ENCODE measurements at places on chromosomes 7 and 10. TPM values are rescaled to one million over a fixed set of nuclear protein-coding genes. Genes with fewer than 3 reads are reported as not detected.

DNA sequence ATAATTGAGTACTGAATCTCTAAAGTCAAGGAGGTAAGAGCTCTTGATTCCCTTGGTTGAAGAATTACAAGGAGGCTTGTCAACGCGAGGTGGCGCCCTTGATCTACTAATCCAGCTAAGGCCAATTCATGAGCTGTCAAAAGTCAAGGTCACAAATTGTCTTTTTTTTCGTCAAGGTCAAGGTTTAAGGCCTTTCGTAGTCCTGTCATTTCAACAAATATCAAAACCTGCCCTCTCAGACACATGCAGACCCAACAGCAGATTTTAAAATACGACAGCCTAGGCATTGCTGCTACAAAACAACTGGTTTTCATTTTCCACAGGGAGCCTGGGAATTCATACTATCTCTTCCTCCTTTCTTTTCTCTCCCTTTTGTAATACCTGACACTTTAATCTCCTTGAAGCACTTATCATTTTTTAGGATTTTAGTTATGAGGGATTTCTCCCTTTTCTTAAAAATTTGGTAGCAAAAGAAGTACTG is 3.6 kb downstream of the HOXA13 start:
- DNase-seq: peak; percentile 87

DNA sequence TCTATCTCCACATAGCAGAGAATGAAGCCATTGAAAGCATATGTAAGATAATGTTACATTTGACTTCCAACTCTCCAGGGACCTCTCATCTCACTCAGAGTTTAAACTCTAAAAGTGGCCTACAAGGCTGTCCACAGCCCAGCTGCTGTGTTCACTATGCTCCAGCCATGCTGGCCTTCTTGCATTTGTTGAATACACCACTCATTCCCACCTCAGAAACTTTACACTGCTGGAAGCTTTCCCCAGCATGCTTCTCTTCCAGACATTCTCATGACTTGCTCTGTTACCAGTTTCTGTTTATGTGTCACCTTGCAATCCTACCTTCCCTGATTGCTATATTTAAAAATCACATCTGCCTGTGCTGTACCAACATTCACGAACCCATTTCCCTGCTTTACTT is 167.2 kb downstream of the WNT2 start:
- no peak for DNase-seq

DNA sequence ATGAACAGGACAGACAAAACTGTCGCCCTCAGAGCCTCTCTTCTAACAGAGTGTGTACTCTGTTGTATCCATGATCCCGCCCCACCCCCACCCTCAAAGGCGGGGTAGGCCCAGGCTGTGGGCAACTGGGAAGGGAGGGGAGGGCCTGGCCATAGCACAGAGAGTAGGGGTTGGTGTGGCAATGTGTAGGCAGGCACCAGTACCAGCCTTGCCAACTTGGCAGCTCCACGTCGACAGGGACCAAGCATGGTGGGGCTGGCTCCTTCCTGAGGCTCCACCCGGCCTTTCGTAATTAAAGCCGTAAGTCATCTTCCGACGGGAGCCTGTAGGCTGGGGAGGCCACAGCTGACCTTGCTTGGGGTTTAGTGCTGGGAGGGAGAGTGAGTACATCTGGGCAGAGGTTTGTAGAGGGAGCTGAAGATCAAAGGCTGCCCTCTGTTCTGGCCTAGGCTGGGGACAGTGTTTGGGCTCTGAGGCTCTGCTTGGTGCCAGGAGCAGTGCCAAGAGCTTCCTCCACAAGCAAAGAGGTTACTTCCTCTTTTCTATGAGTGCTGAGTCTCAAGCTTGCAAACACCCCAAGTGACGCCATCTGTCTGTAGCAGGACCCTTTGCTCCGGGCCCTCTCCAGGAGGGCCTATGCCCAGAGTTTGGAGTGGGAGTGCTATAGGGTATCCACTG is 121.6 kb downstream of the C10orf105 start:
- peak; percentile 72 for DNase-seq

DNA sequence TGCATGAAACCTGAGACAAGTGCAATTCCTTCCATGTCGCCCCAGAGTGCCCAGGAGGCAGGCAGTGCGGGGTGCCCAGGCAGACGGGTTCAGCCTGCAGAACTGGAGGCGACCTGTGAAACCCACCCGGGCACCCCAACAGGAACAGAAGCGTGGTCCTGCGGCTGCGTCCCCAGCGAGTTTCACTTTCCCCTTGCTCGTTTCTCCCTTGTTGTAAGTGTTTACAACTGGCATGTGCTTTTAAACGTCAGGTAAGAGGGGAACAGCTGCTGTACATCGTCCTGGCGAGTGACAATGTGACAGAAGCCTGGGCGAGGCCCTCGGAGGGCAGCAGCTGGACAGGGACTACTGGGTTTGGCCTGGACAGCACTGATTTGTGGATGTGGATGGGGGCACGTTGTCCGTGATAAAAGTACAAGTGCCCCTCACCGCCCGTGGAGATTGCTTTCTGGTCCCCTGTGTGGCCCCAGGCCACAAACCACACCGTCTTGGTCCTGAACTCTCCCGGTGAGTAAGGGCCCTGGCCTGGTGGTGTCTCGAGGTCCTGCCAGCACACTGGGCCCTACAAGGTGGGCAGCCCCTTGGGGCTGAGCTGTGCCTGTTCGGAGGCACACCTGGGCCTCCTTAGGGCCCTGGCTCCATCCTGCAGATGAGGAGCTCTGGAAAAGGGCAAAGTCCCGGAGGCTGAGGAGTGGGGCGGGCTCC is 4.0 kb downstream of the VENTX start:
- DNase-seq: no peak

DNA sequence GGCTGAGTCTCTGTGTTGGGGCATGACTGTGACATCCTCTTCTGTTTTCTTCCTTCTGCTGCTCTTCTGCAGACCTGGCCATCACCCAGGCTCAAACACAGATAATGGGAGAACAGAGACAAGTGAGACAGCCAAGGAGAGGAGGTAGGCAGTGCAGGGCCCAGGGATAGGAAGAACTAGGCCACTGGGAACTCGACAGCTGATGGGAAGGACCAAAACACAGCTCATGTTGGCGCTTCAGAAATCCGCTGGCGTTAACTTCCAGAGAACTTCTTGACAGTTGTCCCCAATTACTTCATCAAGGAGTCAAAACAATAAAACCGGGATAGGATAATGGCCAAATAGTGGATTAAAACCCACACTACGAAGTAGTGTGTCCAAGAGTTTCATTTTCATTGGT is 97.0 kb upstream of the PALS2 start:
- DNase-seq: no peak

GRCh38 chr7:51129527-51130472 is 186.8 kb downstream of the COBL start:
- DNase-seq: no peak

PAPSS2 gene
- total RNA-seq: 210 TPM

GRCh38 chr10:95280637-95281036 is 10.2 kb downstream of the PDLIM1 start:
- DNase-seq: no peak

GRCh38 chr10:90790422-90790821 is 67.4 kb downstream of the HTR7 start:
- no peak for DNase-seq

TRIM50 gene
- 0.20 TPM for total RNA-seq

NKX6-2 gene
- not detected for total RNA-seq
